ENCODE measurements at places on chromosomes 13 and 19.

GRCh38 chr19:49877879-49878743 is 609 bp downstream of the TBC1D17 start:
- peak; percentile 97 for DNase-seq

DNA sequence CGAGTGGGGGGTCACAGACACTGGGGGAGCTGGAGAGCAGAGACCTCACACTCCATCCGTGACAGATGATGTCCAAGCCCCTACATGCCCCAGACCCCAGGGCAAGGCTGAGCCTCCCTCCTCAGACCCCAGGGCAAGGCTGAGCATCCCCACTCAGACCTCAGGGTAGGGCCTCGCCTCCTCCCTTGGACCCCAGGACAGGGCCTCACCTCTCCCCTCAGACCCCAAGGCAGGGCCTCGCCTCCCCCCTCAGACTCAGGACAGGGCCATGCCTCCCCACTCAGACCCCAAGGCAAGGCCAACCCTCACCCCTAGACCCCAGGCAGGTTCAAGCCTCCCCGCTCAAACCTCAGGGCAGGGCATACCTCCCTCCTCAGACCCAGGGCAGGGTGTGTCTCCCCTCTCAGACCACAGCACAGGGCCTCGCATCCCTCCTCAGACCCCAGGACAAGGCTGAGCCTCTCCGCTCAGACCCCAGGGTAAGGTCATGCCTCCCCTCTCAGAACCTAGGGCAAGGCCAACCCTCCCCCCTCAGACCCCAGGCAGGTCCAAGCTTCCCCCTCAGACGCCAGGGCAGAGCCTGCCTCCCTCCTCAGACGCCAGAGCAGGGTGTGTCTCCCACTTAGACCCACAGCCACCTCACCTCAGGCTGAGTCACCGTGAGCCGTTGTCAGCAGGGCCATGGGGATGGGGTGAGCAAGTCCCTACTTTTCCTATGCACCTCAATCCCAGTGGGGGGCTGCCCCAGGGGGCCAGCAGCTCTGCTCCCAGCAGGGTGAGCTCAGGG is 1.7 kb upstream of the S1PR4 start:
- DNase-seq: no peak

DNA sequence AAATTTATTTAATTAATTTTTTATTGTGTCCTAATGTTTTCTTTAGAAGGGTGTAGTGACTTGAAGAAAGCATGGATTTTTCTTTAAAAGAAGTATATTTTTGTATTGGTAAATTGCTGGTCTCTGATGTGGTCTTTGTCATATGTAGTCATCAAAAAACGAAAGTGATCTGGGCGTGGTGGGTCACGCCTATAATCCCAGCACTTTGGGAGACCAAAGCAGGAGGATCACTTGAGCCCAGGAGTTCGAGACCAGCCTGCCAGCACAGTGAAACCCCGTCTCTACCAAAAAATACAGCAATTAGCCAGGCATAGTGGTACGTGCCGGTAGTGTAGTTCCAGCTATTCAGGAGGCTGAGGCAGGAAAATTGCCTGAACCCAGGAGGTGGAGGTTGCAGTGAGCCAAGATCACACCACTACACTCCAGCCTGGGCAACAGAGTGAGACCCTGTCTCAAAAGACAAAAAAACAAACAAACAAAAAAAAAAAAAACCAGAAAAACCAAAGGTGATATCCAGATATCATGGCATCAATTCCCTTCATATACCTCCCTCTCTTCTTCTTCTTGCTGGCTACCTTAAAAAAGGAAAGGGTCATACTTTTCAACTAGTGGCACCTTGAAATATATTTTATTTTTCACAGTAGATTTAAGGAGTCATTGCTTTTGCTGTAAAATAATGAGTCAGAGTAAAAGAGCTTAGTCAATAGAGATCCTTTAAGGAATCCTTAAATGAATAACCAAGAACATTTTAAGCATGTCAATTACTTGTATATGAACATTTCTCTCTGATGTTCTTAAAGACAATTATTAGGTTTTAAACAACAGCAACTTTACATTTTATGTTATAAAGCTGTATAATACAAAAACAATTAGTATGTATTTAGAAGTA is 19.9 kb downstream of the KCTD4 start:
- DNase-seq: no peak

GRCh38 chr13:87736849-87737385 is 65.7 kb downstream of the SLITRK5 start:
- DNase-seq: no peak

DNA sequence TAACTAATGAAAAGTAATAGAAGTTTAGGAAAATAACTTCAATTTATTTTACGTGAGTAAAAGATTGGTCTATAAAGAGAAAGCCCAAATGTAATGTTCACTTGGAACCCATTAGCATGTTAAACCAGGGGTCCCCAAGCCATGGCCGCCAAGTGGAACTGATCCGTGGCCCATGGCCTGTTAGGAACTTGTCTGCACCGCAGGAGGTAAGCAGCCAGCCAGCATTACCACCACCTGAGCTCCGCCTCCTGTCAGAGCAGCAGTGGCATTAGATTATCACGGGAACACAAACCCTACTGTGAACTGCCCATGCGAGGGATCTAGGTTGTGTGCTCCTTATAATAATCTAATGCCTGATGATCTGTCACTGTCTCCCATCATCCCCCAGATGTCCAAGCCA is 818.7 kb upstream of the GPC6 start:
- no peak for DNase-seq

- DNase-seq: no peak
These were observed 36.2 kb downstream of the ERCC5 start for GRCh38 chr13:102881819-102882686.

All from DND-41 (cell line).